Mesenchymal stem cell (in vitro differentiated cells and primary cell): ENCODE measurements at places on chromosomes 5 and 9.

DNA sequence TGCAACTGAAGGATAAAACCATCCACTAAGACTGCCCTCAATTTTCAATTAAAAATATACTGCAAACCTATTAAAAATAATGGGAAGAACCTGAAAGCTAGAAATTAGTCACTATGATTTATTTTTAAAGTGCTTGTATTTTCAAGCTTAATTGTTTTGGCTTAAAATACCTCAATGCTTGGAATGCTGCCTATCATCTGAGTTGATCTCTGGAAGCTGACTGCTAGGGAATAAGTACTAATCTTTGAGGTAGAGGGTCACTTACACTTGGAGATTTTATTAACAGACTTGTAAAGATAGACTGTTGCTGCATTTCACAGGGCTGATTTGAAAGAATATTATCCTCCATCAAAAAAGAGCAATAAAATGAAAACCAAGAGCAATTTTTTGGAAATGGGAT lies 6.2 kb downstream of the PCSK1 start:
- no peak for DNase-seq

DNA sequence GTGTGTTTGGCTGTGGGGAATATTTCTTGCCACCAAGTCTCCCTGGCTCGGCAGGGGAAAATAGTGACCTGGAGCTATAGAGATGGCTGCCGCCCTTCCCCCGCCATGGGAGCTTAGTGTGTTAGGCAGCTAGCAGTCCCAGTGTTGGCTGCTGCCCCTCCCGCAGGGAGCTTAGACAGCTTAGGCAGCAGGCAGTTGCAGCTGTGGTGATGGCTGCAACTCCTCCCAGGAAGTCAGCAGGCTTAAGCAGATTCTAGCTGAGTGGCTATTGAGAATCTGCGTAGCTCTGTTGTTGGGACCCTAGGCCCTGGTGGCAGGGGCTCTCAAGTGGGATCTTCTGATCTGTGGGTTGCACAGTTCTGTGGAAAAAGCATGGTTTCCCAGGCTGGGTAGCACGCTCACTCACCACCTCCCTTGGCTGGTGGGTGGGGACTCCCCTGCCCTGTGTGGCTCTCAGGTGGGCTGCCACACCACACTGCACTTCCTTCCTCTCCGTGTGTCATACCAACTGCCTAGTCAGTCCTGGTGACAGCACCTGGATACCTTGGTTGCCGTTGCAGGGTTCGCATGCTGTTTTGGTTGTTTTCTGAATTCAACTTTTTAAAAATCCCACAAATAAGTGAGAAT lies 9.3 kb downstream of the OR1N2 start:
- DNase-seq, result no peak

GRCh38 chr5:154861946-154862345 lies 3.5 kb downstream of the CNOT8 start:
- no peak for DNase-seq

DNA sequence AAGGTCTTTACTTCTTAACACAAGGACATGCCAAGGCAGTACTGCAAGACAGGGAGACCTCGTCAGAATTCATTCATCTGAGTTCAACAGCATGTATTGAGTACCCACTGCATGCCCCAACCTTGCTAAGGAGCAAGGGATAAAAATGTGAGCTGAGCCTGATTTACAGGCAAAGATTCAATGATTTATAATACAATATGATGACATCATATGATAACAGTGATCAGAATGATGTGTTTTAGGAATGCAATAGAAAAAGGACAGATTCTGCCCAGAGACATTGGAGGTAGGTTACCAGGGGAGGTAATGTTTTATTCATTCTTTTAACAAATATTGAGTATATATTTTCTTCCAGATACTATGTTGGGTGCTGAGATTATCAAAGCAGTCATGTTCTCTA lies 406.6 kb downstream of the ARHGEF28 start:
- no peak for DNase-seq
